Umbilical cord (tissue), 2 donors: ENCODE measurements at places on chromosomes 2 and 18. TPM values are rescaled to one million over a fixed set of nuclear protein-coding genes. Genes with fewer than 3 reads are reported as not detected.

- peak; percentile 62 for DNase-seq
Measured at GRCh38 chr2:234286118-234286598, 210.7 kb downstream of the ARL4C start.

DNA sequence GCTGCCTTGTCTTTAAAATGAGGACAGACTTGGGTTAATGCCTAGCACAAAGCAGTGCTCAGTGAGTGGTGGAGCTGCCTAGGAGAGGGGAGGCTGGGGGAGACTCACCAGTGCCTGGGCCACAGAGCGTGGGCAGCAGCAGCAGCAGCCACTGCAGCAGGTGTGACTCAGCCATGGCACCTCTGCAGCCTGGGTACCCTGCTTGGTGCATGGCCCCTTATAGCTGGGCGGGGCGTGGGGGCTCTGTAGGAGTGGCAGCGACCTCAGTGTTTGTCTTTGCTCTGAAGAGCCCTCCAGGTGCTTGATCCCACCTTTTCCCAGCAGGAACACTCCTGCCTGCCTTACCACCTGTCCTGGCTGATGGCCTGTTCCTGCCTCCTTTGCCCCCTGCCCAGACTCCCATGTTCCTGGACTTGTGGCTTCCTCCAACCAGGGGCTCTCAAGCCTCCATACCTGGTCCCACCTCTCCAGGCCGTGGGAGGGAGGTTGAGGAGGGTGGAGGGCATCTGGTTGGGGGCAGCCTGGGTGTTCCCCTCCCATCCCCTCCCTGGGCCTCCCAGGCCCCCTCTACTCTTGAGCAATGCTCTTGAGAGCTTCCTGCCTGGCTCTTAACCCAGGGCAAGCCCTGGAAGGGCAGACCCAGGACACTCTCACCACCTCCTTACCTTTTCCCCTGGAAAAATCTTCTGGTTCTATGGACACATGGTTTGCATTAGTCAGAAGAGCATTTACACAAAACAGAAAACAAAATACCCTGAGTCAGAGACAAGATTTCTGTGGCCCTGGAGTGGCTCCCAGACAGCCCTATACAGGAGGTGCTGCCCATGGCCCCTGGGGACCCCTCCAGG is at the start of gene SFTPB:
Gene SFTPB (minus strand): TSS at position 191 of the 848 bp plus-strand sequence. CDS start 16 bp downstream, at position 175.
- no peak for DNase-seq

POMC gene
- total RNA-seq = 0.72 TPM

GRCh38 chr2:236536727-236537398 is 32.8 kb upstream of the ACKR3 start:
- no peak for DNase-seq

GRCh38 chr2:74860521-74860920 is 26.6 kb downstream of the HK2 start:
- DNase-seq = no peak

SNRNP27 gene
- total RNA-seq = 62.1 TPM

DNA sequence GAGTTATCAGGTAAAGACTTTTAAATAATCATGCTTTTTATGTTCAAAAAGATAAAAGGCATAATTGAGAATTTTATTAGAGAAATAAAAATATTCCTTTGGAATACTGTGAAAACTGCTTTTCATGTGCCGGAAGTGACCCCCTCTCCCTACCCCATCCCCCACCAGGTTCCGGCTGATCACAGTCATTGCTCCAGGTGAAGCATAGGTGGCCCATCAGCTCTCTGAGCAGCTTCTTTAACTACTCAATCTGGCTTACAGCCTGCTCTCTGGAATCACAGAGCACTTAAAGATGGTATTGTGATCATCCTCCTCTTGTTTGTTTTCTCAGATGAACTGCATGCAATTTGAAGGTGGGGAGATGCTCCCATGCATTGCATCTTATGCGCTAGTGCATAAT is 257.7 kb downstream of the EN1 start:
- DNase-seq = no peak
